ENCODE measurements at places on chromosomes 5 and 9.

DNA sequence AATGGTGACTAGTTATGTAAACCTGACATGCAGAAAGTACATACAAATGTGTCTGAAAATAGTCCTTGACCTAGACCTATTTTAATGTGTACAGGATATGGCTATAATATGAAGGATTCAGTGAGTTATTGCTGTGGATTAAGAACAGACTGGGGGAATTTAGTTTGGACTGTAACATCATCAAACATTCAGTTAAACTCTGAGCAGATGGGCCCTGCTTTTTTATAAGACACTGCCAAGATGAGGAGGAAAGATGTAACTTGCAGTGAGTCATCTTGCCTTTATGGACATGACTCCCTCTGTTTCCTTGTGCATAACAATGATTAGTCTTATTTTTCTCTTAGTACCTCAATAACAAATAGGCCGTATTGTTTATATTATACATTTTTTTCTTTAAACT, 12.2 kb downstream of the PPP3R2 start:
- DNase-seq = no peak

GRCh38 chr5:132114150-132115121, 40.8 kb downstream of the CSF2 start:
- no peak for DNase-seq

DNA sequence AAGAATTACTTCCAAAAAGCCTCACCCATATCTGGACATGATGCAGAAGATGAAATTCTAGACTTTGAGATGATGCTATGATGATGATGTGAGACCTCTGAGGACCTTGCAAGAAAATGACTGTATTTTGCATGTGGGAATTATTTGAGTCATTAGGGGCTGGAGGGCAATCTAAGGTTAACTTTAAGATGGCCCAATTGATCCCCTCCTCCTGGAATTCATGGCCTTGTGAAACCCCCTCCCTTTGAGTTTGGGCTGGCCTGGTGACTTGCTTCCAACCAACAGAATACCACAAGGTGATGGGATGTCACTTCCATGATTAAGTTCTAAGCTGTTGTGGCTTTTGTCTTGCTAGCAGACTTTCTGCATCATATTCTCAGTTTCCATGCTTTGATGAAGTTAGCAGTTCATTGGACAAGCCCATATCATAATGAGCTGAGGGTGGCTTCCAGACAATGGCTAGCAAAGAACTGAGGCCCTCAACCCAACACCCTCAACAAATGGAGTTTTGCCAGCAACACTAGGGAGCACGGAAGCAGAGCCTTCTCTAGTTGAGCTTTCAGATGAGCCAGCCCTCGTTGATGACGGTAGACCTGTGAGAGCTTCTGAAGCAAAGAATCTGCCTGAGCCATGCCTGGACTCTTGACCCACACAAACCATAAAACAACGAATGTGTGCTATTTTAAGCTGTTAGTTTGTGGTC, 7.4 kb upstream of the AMACR start:
- DNase-seq = no peak

DNA sequence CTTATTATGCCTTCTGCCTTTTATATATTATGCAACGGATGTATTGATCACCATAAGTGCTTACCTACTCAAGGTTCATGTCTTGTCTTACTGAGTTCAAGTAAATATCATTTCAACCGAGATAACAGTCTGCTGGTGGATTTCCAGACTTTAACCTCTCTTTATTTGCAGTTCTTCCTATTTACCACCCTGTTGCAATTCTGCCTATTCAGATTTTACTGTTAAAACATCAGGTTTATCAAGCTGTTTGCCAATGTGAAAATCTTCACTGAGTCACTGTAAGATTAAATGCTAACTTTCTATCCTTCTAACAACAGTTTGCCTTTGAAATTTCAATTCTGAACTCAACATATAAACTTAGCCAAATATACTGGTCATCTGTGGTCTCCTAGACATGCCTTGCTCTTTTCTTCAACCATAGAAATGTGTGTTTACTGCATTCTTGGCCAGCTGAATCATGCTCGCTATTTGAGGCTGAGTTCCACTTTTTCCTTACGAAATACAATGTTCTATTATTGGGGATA, 471.7 kb upstream of the RORB start:
- DNase-seq = no peak

GRCh38 chr9:6894135-6894534, 136.4 kb downstream of the KDM4C start:
- no peak for DNase-seq
